ENCODE measurements at places on chromosomes 4 and X.

DNA sequence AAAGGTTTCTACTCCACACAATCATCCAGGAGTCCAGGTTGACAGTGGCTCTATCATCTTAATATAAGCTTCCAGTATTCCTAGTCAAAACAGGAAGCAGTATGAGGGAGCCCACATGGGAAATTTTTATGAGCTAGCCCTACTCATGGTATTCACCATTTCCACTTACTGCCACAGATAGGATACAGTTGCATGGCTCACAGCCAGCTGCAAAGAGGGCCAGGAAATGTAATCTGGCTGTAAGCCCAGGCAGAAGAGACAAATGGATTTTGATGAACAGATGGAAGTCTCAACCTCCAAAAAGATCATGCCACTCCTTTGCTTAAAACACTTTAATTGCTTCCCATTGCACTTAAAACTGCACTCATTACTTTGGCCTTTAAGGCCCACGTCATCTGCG, 150.6 kb downstream of the ADAMTS3 start:
- no peak for DNase-seq
- no peak overlapping the region for H3K27ac ChIP-seq
- no peaks in the 10 kb centered on the region for H3K36me3 ChIP-seq
- no peak overlapping the region for H3K4me3 ChIP-seq
- peaks cover 7% of the 10 kb centered on the region for H3K4me1 ChIP-seq

GRCh38 chr4:90855111-90855510, 727.9 kb downstream of the CCSER1 start:
- H3K4me3 ChIP-seq, result no peak overlapping the region
- no peaks in the 10 kb centered on the region for H3K27me3 ChIP-seq

DNA sequence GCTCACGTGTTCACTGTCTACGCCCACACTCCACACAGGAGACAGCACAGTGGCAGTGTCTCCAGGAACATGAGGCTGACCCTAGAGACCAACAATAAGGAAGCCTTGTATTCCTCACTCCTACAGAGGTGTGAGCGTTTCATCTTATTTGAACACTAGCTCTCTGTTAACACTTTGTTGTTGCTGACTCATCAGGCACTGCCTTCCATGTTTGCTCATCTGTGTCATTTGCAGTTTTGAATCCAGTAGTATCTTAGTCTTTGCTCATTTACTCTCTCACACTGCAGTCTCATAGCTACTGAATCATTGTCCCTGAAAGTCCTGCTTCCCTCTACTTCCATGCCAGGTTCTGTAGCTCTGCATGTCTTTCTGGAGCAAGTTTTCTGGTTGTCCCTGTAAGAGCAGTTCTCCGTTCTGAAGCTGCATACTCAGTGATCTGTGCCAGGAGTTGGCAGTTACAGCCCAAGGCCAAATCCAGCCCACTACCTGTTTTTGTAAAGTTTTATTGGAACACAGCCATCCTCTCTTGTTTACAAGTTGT, 80.3 kb upstream of the DCLK2 start:
- H3K4me3 ChIP-seq, result no peak overlapping the region
- H3K27me3 ChIP-seq, result no peaks in the 10 kb centered on the region
- H3K4me1 ChIP-seq, result peaks cover 9% of the 10 kb centered on the region
- no peaks in the 10 kb centered on the region for H3K36me3 ChIP-seq

DNA sequence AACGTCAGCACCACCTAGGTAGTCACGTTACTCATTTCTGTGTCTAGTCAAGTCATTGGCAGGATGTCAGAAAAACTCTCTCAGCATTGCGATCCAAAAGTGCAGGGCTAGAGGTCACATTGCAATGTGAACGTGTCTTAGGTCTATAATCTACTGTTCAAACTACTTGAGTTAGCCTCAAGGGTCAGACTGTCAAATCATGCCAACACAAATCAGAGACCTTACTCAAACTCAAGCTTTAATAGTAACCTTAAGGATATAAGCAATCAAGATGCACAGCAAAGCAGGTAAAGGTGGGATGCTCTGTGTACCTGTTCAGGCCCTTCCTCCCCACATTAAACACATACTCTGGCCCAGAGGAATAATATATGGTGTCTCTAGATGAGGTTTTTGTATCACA, 114.4 kb upstream of the NOCT start:
- H3K27ac ChIP-seq, result no peak overlapping the region
- no peak overlapping the region for H3K4me3 ChIP-seq
- H3K36me3 ChIP-seq, result no peaks in the 10 kb centered on the region
- H3K27me3 ChIP-seq, result no peaks in the 10 kb centered on the region
- DNase-seq, result no peak
- H3K4me1 ChIP-seq, result no peaks in the 10 kb centered on the region

- H3K36me3 ChIP-seq, result no peaks in the 10 kb centered on the region
- no peaks in the 10 kb centered on the region for H3K4me1 ChIP-seq
- DNase-seq, result no peak
- H3K4me3 ChIP-seq, result no peak overlapping the region
- H3K27ac ChIP-seq, result no peak overlapping the region
These were observed 373.5 kb upstream of the ARX start for GRCh38 chrX:25389266-25389665.

DNA sequence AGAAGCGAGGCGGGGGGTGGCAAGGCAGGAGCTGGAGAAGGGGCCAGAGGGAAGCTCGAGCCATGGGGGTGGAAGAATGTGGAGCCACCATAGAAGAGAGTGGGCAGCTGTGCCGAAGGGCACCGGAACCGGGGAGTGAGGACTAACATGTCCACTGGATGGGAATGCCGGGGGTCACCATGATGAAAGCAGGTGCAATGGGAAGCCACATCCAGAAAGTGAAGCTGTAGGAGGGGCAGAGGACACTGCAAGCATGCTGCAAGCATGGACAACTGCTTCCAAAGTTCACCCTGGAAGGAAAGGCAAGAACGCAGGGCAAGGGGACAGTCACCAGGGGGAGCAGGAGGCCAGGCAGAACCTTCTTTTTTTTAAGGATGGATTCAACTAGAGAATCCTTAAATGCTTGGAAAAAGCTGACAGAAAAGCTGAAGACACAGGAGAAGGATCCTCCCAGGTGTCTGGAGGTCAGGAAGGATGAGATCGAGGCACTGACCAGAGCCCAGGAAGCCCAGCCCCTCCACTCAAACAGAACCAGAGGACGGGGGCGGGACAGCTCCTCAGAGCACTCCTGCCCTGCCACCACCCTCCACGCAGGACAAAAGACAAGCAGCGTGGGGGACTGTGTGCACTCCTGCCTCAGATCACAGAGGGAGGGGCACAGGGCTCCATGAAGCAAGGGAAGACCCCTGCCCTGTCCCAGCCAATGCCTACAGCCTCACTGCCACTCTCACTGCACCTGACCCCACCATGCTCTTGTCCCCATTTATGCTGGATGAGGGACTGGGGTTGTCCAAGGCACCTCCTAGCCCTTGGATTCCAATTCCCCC, 169.2 kb downstream of the AFAP1 start:
- H3K4me1 ChIP-seq, result peaks cover 18% of the 10 kb centered on the region
- no peak for DNase-seq
- no peak overlapping the region for H3K4me3 ChIP-seq
- H3K36me3 ChIP-seq, result peaks cover 6% of the 10 kb centered on the region
- no peaks in the 10 kb centered on the region for H3K27me3 ChIP-seq

- H3K4me1 ChIP-seq, result no peaks in the 10 kb centered on the region
- H3K27ac ChIP-seq, result no peak overlapping the region
- no peaks in the 10 kb centered on the region for H3K27me3 ChIP-seq
These were observed 27.8 kb upstream of the GALNTL6 start for GRCh38 chr4:171785388-171785787.

- no peak for DNase-seq
- H3K4me1 ChIP-seq, result no peaks in the 10 kb centered on the region
- H3K27me3 ChIP-seq, result no peaks in the 10 kb centered on the region
These were observed 24.3 kb downstream of the UPF3B start for GRCh38 chrX:119828446-119828845.

DNA sequence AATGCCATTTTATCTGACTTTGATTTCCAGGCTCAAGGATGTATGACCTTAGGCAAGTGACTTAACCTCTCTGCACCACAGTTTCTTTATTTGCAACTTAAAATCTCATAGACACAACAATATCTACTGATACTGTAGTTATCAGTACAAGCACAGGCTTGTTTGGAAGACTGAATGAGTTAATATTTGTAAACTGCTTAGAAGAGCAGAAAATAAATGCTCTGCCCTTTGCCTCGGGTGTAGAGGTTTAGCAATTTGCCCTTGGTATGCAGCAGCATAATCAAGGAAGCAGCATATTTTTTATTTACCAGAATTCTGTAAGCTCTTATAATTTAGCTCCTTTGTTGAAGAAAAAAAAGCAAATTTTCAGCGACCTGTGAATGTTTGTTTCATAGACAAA, 2.9 kb upstream of the CXCL1 start:
- DNase-seq, result no peak

- H3K27ac ChIP-seq, result no peak overlapping the region
- no peak overlapping the region for H3K4me3 ChIP-seq
- DNase-seq, result no peak
- H3K4me1 ChIP-seq, result peaks cover 9% of the 10 kb centered on the region
- no peaks in the 10 kb centered on the region for H3K27me3 ChIP-seq
- H3K36me3 ChIP-seq, result no peaks in the 10 kb centered on the region
These were observed 130.9 kb downstream of the REPS2 start for GRCh38 chrX:17077361-17077760.

GRCh38 chr4:62548108-62548524, 1348.0 kb downstream of the ADGRL3 start:
- no peak for DNase-seq
- H3K4me3 ChIP-seq, result no peak overlapping the region
- H3K27me3 ChIP-seq, result no peaks in the 10 kb centered on the region
- no peak overlapping the region for H3K27ac ChIP-seq

- H3K27ac ChIP-seq, result no peak overlapping the region
- H3K27me3 ChIP-seq, result no peaks in the 10 kb centered on the region
- DNase-seq, result no peak
These were observed 18.6 kb downstream of the FGFRL1 start for GRCh38 chr4:1030031-1030430.

- DNase-seq, result no peak
- no peak overlapping the region for H3K4me3 ChIP-seq
- H3K27ac ChIP-seq, result no peak overlapping the region
- no peaks in the 10 kb centered on the region for H3K36me3 ChIP-seq
- H3K27me3 ChIP-seq, result no peaks in the 10 kb centered on the region
These were observed 389.1 kb downstream of the NKX6-1 start for GRCh38 chr4:84110040-84110439.

DNA sequence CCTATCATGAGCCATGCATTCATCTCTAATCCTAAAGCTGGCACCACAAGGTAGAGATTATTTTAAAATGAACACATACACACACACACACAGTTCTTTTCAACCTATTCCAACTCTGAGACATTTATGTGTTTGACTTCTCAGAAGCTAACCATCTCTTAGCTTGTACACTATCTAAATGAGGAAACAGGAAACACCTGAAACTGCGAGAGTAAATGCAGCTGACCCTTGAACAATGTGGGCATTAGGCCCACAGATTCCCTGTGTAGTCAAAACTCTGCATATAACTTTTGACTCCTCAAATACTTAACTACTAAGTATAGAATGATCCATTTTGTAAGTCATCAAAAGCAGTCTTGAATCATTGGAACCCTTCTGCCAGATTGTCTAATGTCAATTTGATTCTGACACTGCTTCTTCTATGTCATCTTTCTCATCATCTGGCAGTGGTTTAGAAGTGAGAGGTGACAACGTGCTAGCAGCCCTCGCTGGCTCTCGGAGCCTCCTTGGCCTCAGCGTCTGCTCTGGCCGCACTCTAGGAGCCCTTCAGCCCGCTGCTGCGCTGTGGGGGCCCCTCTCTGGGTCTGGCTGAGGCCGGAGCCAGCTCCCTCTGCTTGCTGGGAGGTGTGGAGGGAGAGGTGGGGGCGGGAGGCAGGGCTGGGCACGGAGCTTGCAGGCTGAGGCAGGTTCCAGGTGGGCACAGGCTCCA, 21.4 kb upstream of the IL15 start:
- H3K4me3 ChIP-seq, result no peak overlapping the region
- H3K27me3 ChIP-seq, result no peaks in the 10 kb centered on the region
- no peaks in the 10 kb centered on the region for H3K36me3 ChIP-seq

GRCh38 chrX:52271206-52271605, 86.5 kb downstream of the MAGED4 start:
- DNase-seq, result no peak
- no peak overlapping the region for H3K27ac ChIP-seq
- no peak overlapping the region for H3K4me3 ChIP-seq
- H3K27me3 ChIP-seq, result no peaks in the 10 kb centered on the region

- H3K4me3 ChIP-seq, result no peak overlapping the region
- no peaks in the 10 kb centered on the region for H3K4me1 ChIP-seq
- H3K27ac ChIP-seq, result peak overlapping the region; percentile 70
- no peaks in the 10 kb centered on the region for H3K36me3 ChIP-seq
These were observed 215.1 kb upstream of the SFRP2 start for GRCh38 chr4:154004016-154004415.

DNA sequence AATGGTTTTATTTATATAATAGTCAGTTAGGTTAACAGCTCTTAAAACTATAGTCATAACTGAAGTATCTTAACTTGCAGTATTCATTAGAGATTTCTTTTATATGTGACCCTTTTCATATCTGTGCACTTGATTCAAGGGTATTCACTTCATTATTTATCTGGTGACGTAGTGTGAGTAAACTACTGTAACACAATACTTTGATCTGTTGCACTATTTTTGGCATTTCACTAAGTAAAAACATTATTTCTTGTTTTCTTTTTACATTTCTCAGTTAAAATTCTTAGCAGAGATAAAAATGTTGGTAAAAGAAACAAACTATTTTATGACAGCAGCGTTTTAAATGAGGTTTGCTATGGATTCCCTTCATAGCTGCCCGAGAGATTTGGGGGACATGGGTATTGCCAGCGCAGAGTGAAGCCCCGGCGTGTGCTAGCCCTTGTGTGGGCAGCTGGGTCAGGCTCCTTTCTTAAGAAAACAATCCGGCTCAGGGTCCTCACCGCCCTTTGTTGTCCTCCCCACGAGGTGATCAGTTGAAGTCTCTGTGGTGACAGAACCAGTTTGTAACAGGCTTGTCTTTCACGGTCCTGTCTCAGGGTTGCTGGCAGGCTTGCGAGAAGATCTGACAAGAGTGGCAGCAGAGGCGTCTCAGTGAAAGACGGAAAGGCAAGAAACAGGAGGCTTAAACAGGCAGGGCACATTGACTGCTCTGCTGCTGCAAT, 293.4 kb downstream of the BMPR1B start:
- no peak overlapping the region for H3K4me3 ChIP-seq
- no peaks in the 10 kb centered on the region for H3K4me1 ChIP-seq
- no peaks in the 10 kb centered on the region for H3K36me3 ChIP-seq
- no peaks in the 10 kb centered on the region for H3K27me3 ChIP-seq
- H3K27ac ChIP-seq, result no peak overlapping the region

DNA sequence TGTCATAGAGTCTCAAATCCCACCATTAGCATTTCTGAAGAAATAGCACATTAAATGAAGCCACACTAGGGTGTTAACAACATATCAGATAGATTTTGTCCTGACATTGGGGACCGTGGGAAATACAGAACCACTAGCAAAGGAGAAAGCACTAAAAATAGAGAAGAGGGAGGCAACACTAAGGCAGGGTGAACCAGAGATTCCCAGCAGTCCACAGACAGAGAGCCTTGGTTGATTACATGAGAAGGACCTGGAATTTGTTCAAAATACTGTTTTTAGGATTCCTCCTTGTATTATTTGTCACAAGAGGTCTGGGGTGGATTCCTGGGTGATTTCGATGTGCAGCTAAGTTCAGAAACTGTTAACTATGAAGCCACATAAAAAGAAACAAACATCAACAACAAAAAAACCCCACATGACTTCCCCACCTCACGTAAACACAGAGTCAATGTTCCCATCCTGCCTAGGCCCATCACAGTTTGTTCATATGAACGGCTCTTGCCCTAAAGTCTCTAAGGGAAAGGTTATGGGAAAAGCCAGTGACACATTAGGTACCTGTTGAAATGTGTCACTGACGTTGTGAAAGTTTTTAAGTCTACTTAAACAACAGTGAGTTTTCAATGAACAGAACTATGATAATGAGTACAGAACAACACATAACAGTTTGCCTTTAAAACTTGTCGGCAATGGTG, 23.6 kb upstream of the GRSF1 start:
- H3K4me1 ChIP-seq, result no peaks in the 10 kb centered on the region
- no peak overlapping the region for H3K27ac ChIP-seq
- H3K27me3 ChIP-seq, result no peaks in the 10 kb centered on the region
- no peak overlapping the region for H3K4me3 ChIP-seq
- DNase-seq, result no peak

All from esophagus squamous epithelium (tissue), 5 donors.